ENCODE measurements at places on chromosomes 2 and 18.

GRCh38 chr2:173631127-173631460 is 276.4 kb downstream of the CDCA7 start:
- no peaks in the 10 kb centered on the region for H3K27me3 ChIP-seq
- no peaks in the 10 kb centered on the region for H3K4me1 ChIP-seq
- H3K4me3 ChIP-seq, result no peak overlapping the region
- H3K27ac ChIP-seq, result no peak overlapping the region

DNA sequence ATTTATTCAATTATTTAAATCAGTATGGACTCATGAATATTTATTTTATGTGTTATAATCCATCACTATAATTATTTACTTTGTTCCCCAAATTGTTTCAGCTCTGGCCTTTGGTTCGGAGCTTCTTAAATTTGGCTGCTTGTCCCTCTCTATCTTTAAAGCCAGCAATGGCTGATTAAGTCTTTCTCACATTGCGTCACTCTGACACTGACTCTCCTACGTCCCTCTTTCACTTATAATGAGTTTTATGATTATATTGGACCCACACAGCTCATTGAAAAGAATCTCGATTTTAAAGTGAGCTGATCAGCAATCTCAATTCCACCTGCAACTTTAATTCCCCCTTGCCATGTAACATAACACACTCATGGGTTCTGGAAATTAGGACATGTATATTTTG is 185.2 kb upstream of the SLC39A10 start:
- DNase-seq, result no peak
- H3K27me3 ChIP-seq, result no peaks in the 10 kb centered on the region
- no peaks in the 10 kb centered on the region for H3K36me3 ChIP-seq
- H3K4me3 ChIP-seq, result no peak overlapping the region
- no peak overlapping the region for H3K27ac ChIP-seq

GRCh38 chr18:23196119-23197007 is 61.1 kb downstream of the CABLES1 start:
- H3K4me1 ChIP-seq, result no peaks in the 10 kb centered on the region
- DNase-seq, result no peak
- H3K4me3 ChIP-seq, result no peak overlapping the region
- H3K36me3 ChIP-seq, result no peaks in the 10 kb centered on the region
- H3K27me3 ChIP-seq, result no peaks in the 10 kb centered on the region
- H3K27ac ChIP-seq, result no peak overlapping the region

DNA sequence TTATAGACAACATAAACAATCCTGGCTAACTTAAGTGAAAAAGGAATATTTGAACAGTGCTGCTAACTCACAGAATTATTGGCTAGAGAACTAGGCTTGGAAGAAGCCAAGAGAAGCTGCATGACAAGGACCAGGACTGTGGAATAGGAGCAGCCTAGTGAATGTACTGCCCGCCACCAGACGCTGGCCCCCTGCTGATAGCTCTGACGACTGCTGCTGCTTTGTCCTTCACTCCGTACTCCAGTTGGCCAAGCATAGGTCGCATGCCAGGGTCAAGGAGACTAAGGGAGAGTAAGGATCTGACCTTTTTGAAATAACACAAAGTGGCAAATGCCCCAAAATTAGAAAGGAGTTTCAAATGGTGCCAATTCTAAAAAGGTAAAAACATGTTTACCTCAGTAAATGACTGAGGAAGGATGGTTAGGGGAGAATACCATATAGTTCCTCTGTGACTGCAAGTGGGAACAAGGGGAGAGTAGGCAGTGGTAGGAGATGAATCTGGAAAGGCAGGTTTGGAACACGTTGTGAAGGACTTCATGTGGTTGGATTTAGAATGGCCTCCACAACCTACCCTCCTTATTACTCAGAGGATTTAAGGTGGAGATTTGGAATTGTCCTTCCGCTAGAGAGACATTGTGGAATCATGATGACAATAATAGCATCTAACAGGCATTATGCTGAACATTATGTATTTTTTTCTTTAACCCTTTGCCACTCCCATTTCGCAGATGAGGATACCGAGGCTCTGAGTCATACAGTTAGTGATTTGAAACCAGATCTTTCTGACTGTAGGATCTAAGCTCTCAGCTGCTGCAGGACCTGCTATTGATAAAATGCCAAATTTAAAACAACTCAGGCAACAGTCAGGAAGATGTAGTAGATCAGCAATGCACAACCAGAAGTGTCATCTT is 19.5 kb downstream of the STRADB start:
- no peaks in the 10 kb centered on the region for H3K27me3 ChIP-seq
- H3K36me3 ChIP-seq, result peaks cover 21% of the 10 kb centered on the region
- DNase-seq, result no peak
- no peak overlapping the region for H3K27ac ChIP-seq
- H3K4me3 ChIP-seq, result no peak overlapping the region

- no peak overlapping the region for H3K27ac ChIP-seq
- no peaks in the 10 kb centered on the region for H3K27me3 ChIP-seq
- no peak for DNase-seq
- H3K36me3 ChIP-seq, result no peaks in the 10 kb centered on the region
- H3K4me3 ChIP-seq, result no peak overlapping the region
- H3K4me1 ChIP-seq, result no peaks in the 10 kb centered on the region
Measured at GRCh38 chr2:128602038-128602698, 283.5 kb upstream of the HS6ST1 start.

DNA sequence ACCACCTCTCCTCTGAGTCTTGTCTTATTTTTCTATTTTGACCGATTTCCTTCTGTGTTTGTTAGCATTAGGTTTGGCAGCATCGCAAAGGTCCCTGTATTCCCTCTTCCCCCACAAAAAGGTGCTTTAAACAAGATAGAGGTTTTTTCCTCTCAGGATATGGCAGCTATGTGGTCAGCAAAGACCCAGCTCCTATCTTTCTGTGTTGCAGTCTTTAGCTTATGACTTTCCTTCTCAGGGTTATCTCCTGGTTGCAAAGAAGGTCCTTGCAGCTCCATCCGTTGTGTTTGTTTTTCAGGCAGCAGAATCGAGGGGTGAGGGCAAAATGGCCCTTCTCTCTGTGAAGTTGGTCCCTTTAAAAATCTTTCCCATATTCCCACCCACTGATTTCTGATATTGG is 38.4 kb downstream of the GALNT1 start:
- H3K4me1 ChIP-seq, result peaks cover 38% of the 10 kb centered on the region
- no peaks in the 10 kb centered on the region for H3K36me3 ChIP-seq
- no peak for DNase-seq

- H3K4me3 ChIP-seq, result no peak overlapping the region
- no peaks in the 10 kb centered on the region for H3K27me3 ChIP-seq
- no peak for DNase-seq
- H3K36me3 ChIP-seq, result no peaks in the 10 kb centered on the region
- peaks cover 14% of the 10 kb centered on the region for H3K4me1 ChIP-seq
- no peak overlapping the region for H3K27ac ChIP-seq
Measured at GRCh38 chr2:159455330-159455918, 160.9 kb downstream of the BAZ2B start.

DNA sequence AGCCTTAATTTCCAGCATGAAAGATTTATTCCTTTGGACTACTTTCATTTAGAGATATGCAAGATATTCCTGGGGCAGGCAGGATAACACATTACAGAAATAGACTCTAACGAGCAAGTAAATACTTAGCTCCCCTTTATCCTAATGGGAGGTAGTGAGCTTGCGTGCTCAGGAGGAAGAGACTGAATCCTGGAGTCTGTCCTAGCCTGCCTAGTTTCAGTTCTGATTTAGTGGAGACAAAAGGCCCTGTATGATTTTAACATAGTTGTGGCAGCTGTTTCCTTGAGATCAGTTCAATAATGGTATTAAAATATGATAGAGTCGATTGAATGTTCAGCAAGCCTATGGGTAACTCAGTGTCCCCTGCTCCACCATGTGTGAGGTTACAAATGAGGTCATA is 109.5 kb downstream of the FMNL2 start:
- no peaks in the 10 kb centered on the region for H3K36me3 ChIP-seq
- H3K27me3 ChIP-seq, result no peaks in the 10 kb centered on the region
- DNase-seq, result no peak
- H3K4me1 ChIP-seq, result no peaks in the 10 kb centered on the region
- no peak overlapping the region for H3K4me3 ChIP-seq

DNA sequence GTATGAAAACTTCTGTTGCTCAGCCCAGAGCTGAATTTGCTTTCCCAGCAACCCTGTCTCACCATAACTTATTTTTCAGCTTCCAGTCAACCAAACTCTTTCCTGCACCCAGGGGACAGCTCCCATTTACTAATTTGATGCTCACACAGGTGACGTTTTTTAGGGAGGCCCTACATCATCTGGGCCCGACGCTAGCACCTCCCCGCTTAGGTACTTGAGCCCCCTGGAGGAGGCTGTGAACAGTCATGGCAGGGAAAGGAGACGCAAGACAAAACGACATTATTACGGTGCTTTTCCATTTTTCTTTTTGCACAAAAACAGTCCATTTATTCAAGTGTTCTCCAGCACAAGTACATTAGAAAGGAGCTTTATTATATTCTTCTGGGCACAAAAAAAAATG is 59.2 kb upstream of the POMC start:
- H3K27me3 ChIP-seq, result no peaks in the 10 kb centered on the region
- no peak overlapping the region for H3K4me3 ChIP-seq
- peaks cover 7% of the 10 kb centered on the region for H3K4me1 ChIP-seq
- no peak overlapping the region for H3K27ac ChIP-seq

DNA sequence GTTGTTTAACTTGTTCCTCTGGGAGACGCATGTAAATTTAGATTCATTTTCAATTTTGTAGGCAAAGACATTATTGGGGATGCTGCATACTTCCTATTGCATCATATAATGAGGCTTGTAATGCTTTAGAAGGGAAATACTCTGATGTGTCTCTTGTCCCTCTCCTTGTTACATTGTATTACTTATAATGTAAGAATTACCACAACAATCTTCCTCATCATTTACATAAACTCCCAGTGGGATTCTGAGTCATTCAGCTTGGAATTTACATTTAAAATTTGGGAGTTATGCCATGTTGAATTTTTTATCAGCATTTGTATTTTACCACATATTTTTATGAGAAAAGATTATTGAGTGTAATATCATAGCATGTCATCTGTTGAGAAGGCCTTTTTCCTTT is 963.4 kb upstream of the NRXN1 start:
- H3K27ac ChIP-seq, result no peak overlapping the region
- no peaks in the 10 kb centered on the region for H3K4me1 ChIP-seq
- no peaks in the 10 kb centered on the region for H3K27me3 ChIP-seq
- DNase-seq, result no peak
- H3K4me3 ChIP-seq, result no peak overlapping the region
- H3K36me3 ChIP-seq, result no peaks in the 10 kb centered on the region

GRCh38 chr2:239149501-239149900 is 251.3 kb downstream of the HDAC4 start:
- no peaks in the 10 kb centered on the region for H3K27me3 ChIP-seq
- H3K36me3 ChIP-seq, result peaks cover 1% of the 10 kb centered on the region

DNA sequence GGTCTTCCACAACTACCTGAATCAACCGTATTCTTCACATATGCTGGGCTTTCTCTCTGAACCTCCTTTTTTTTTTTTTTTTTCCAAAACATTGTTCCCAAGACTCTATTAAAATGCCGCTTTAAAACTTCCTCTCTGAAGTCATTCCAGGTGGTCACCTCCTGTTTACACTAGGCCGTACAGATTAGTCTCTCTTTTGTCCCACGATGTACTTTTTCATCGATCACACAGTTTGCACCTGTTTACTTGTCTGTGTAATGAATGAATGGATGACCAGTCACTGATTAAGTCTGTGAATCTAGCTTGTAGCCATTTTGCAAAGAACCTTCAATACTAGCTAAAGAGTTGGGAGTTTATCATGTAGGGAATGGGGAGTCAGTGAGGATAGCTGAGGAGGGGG is 16.7 kb upstream of the FAM228A start:
- no peaks in the 10 kb centered on the region for H3K27me3 ChIP-seq
- no peak overlapping the region for H3K27ac ChIP-seq
- no peaks in the 10 kb centered on the region for H3K4me1 ChIP-seq

DNA sequence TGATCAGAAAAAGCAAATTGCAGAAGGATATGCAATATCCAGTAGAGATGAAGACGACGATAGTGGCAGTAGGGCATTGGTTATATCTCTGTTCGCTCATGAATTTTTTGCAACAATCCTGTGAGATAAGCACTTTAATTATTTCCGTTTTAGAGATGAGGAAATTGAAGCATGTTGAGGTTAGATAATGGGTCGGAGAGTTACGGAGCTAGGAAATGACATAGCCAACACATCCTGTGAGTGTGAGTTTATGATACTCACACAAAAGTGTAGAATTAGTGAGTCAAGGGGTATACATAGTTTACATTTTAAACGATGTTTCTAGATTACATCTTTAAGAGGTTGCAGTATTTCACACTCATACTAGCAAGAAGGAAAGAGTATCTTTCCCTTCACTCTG is 123.1 kb upstream of the ARL4C start:
- no peaks in the 10 kb centered on the region for H3K27me3 ChIP-seq
- H3K36me3 ChIP-seq, result no peaks in the 10 kb centered on the region
- DNase-seq, result no peak

DNA sequence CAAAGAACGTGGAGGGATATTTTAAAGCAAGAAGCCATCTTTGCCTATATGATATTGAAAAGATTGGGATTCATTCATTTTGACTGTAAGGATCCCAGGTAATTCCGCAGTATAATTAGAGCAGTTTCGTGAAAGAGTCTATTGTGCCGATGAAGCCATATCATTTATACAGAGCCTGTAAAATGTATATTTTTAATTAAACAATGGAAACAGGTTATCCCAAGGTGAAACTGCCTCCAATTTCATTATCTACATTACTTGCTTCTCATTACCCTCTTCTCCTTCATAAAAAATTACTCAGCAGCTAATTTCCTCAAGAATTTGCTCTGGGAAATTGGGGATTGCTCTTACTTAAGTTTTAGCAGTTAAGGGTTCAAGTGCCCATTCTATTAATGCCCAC is 444.1 kb downstream of the SOCS6 start:
- H3K27ac ChIP-seq, result no peak overlapping the region
- no peak overlapping the region for H3K4me3 ChIP-seq
- no peaks in the 10 kb centered on the region for H3K27me3 ChIP-seq

GRCh38 chr2:26088038-26088643 is 54.3 kb downstream of the RAB10 start:
- no peak overlapping the region for H3K27ac ChIP-seq
- no peak overlapping the region for H3K4me3 ChIP-seq
- no peaks in the 10 kb centered on the region for H3K36me3 ChIP-seq
- DNase-seq, result peak; percentile 29
- no peaks in the 10 kb centered on the region for H3K4me1 ChIP-seq

- no peaks in the 10 kb centered on the region for H3K36me3 ChIP-seq
- DNase-seq, result no peak
- H3K27ac ChIP-seq, result no peak overlapping the region
- no peaks in the 10 kb centered on the region for H3K27me3 ChIP-seq
- H3K4me3 ChIP-seq, result no peak overlapping the region
Measured at GRCh38 chr2:173590276-173590861, 235.7 kb downstream of the CDCA7 start.

GRCh38 chr2:233354971-233355574 is 779 bp downstream of the DGKD start:
- H3K4me3 ChIP-seq, result peak overlapping the region; percentile 66
- H3K36me3 ChIP-seq, result peaks cover 4% of the 10 kb centered on the region
- H3K4me1 ChIP-seq, result peaks cover 56% of the 10 kb centered on the region

DNA sequence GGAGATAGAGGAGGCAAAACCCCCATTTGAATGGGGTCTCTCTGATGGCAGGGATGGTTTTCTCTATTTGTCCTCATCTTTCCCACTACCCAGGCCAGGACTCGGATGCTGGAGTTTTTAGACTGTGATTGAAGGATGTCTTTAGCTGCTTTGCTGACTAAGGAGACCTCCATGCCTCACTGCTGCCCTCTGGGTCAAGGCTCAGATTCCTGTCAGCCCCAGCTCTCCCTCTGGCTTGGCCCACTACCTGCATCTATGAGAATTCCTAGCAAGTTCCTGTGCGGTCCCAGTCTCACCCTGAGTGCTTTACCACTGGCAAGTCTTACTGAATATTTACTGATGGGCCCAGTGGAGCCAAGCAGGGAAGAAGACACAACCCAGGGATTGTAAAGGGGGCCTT is 184.0 kb downstream of the CELF4 start:
- no peaks in the 10 kb centered on the region for H3K36me3 ChIP-seq
- H3K27me3 ChIP-seq, result no peaks in the 10 kb centered on the region
- H3K4me1 ChIP-seq, result no peaks in the 10 kb centered on the region
- no peak overlapping the region for H3K27ac ChIP-seq
- no peak for DNase-seq
